Smooth muscle cell of the umbilical artery (primary cell): ENCODE measurements at places on chromosomes 7 and 10. TPM values are rescaled to one million over a fixed set of nuclear protein-coding genes. Genes with fewer than 3 reads are reported as not detected.

DPP6 gene
- not detected in 2 replicates for total RNA-seq

NAT16 gene
- total RNA-seq = not detected in 2 replicates

FAM24B gene
- total RNA-seq = 2.1 and 4.6 TPM in 2 replicates

CPEB3 gene
- 0.59 and 0.92 TPM in 2 replicates for total RNA-seq

HTRA1 gene
- 227 and 344 TPM in 2 replicates for total RNA-seq

PSD gene
- 2.4 and 12.2 TPM in 2 replicates for total RNA-seq

SHTN1 gene
- 1.5 and 2.9 TPM in 2 replicates for total RNA-seq

COL1A2 gene
- 7,304 and 14,627 TPM in 2 replicates for total RNA-seq

TAC1 gene
- not detected in 2 replicates for total RNA-seq

GIMAP2 gene
- under 0.01 TPM in 1 of 2 replicates, not detected in the other for total RNA-seq

SLC18A3 gene
- not detected in 2 replicates for total RNA-seq

VSTM4 gene
- 1.2 and 1.6 TPM in 2 replicates for total RNA-seq

ABLIM1 gene
- 2.1 and 7.2 TPM in 2 replicates for total RNA-seq

ITIH2 gene
- total RNA-seq = under 0.01 TPM in 1 of 2 replicates, not detected in the other

POLR2J2 gene
- 2.3 and 2.7 TPM in 2 replicates for total RNA-seq

CDK5 gene
- 21.5 and 34.1 TPM in 2 replicates for total RNA-seq

NEBL gene
- under 0.01 and 0.09 TPM in 2 replicates for total RNA-seq

ADAMTS14 gene
- 3.6 and 4.2 TPM in 2 replicates for total RNA-seq

MSS51 gene
- total RNA-seq = 2.1 and 2.7 TPM in 2 replicates

SDK1 gene
- total RNA-seq = 0.30 and 0.46 TPM in 2 replicates

LIPJ gene
- not detected in 2 replicates for total RNA-seq

CPA1 gene
- 0.30 TPM in 1 of 2 replicates, not detected in the other for total RNA-seq

PDCD11 gene
- total RNA-seq = 29.7 and 63.7 TPM in 2 replicates

UROS gene
- total RNA-seq = 53.6 and 73.3 TPM in 2 replicates

STAMBPL1 gene
- total RNA-seq = 19.6 and 23.9 TPM in 2 replicates

MRLN gene
- total RNA-seq = not detected in 2 replicates

SKIDA1 gene
- 0.30 and 0.42 TPM in 2 replicates for total RNA-seq

SEMA3C gene
- 391 and 455 TPM in 2 replicates for total RNA-seq

GRM3 gene
- total RNA-seq = not detected in 2 replicates

HOXA11 gene
- 13.2 and 13.4 TPM in 2 replicates for total RNA-seq

CCZ1B gene
- total RNA-seq = 46.8 and 62.4 TPM in 2 replicates

VSTM2A gene
- not detected in 2 replicates for total RNA-seq

ELOVL3 gene
- 0.42 and 2.4 TPM in 2 replicates for total RNA-seq

OR9A2 gene
- not detected in 2 replicates for total RNA-seq

PALD1 gene
- total RNA-seq = 0.14 TPM in 1 of 2 replicates, not detected in the other

UPK3BL1 gene
- 1.8 and 11.1 TPM in 2 replicates for total RNA-seq

HOXA3 gene
- 3.1 and 6.8 TPM in 2 replicates for total RNA-seq

TSPAN13 gene
- total RNA-seq = 64.1 and 71.3 TPM in 2 replicates

DNAH11 gene
- total RNA-seq = 1.2 and 3.0 TPM in 2 replicates

ERCC6 gene
- 38.0 and 42.9 TPM in 2 replicates for total RNA-seq

ENKUR gene
- 0.18 TPM in 1 of 2 replicates, not detected in the other for total RNA-seq

ST7 gene
- 18.1 and 20.3 TPM in 2 replicates for total RNA-seq
